ENCODE measurements at places on chromosomes 1 and 21.

DNA sequence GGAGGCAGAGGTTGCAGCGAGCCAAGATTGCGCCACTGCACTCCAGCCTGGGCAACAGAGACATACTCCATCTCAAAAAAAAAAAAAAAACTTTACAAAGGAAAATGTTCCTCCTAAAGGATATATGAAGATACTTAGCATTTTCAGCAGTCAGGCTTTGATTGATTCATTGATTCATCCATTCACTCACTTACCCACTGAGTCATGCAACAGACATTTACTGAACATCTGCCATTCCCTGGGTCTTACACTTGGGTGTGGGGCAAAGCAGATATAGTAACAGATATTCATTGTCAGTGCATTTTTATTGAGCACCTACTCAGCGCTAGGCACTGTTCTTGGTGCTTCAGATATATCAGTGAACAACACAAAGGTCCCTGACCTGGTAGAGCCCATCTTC lies 5.6 kb upstream of the LACTBL1 start:
- DNase-seq = no peak

GRCh38 chr1:216448011-216448510 lies 24.8 kb upstream of the USH2A start:
- no peak for DNase-seq

DNA sequence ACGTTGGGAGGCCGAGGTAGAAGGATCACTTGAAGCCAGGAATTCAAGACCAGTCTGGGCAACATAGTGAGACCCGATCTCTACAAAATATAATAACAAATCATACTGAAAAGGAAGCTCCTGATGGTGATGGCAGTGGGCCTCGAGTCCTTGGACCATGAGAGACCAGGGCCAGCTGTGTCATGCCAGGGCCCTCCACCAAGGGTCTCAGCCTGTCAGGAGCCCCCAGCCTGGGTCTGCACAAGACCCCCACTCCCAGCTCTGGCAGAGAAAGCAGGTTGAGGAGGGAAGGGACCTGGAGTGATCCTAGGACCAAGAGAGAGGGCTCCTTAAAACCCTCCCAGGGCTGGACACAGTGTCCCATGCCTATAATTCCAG lies 6.7 kb upstream of the CTRC start:
- no peak for DNase-seq

DNA sequence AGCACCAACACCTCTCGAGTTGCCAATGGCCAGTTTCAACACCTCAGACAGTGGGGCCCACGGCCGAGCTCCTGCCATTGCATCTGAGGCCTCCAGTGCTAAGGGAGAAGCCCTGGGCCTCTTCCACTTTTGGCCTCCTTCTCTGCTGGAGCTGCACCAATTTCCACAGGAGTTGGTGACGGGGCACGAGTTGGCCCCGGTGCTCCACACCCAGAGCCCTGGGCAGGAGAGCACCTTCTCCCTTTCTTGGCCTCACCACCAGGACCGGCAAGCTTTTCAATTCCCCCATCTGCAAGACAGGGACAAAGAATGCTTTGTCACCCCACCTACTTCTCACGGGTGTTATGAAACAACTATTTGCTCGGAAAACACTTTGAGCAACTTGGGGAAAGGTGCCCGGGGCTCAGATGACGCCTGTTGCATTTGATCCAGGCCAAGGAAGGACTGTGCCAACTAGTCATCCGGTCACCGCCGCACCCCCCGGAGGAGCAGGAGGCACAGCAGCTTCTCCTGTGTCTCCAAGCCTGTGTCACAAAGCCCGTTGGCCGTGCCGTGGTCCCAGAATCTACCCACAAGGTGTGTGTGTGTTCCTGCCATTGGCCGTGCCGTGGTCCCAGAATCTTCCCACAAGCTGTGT lies 55.2 kb downstream of the TOMM20 start:
- no peak for DNase-seq
